ENCODE measurements at places on chromosomes 11 and 22.

DNA sequence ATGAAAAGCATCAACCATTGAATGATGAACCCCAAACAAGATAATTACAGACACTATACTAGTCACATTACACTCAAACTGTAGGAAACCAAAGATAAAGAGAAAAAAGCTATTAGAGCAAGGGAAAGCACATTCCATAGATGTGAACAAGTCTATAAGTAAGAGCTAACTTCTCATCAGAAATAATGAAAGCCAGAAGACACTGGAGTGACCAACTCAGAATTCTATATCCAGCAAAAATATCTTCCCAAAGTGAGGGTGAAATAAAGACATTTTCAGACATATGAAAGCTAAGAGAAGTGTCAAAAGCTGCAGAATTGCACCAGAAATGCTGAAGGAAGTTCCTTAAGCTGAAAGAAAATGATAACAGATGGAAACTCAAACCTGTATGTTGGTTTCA lies 17.3 kb downstream of the FCHSD2 start:
- DNase-seq, result no peak

- DNase-seq, result no peak
These were observed 36.4 kb downstream of the SWAP70 start for GRCh38 chr11:9700105-9700801.

GRCh38 chr22:45648301-45649117 lies 23.1 kb upstream of the ATXN10 start:
- DNase-seq, result no peak

- DNase-seq, result no peak
These were observed 83.1 kb downstream of the PHF21B start for GRCh38 chr22:44926491-44927415.

DNA sequence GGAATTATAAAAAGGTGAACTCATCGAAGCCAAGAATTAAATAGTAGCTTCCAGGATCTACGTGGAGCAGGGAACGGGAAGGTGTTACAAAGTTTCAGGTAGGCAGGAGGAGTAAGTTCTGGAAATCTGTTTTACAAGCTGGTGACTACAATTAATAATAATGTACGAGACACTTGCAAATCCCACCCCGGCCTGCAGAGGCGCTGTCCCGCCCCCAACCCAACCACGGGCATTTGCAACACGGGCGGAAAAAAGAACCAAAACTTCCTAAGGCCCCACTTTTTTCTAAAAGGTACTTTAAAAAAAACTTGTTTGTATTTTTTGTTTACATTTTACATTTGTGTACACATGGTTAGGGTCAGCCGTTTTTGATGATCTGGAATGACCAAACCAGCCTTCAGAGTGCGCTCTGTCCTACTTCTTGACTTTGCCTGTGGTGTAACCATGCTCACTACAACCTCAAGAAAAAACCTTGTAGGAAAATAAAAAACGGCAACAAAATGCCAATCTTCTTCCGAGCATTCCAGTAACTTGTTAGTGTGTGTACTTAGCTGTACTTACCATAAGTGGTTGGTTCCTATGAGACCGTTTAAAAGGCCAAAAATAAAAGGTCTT lies 449.6 kb upstream of the B3GAT1 start:
- DNase-seq, result no peak

GRCh38 chr11:119790476-119790875 lies 61.5 kb upstream of the NECTIN1 start:
- DNase-seq, result no peak

DNA sequence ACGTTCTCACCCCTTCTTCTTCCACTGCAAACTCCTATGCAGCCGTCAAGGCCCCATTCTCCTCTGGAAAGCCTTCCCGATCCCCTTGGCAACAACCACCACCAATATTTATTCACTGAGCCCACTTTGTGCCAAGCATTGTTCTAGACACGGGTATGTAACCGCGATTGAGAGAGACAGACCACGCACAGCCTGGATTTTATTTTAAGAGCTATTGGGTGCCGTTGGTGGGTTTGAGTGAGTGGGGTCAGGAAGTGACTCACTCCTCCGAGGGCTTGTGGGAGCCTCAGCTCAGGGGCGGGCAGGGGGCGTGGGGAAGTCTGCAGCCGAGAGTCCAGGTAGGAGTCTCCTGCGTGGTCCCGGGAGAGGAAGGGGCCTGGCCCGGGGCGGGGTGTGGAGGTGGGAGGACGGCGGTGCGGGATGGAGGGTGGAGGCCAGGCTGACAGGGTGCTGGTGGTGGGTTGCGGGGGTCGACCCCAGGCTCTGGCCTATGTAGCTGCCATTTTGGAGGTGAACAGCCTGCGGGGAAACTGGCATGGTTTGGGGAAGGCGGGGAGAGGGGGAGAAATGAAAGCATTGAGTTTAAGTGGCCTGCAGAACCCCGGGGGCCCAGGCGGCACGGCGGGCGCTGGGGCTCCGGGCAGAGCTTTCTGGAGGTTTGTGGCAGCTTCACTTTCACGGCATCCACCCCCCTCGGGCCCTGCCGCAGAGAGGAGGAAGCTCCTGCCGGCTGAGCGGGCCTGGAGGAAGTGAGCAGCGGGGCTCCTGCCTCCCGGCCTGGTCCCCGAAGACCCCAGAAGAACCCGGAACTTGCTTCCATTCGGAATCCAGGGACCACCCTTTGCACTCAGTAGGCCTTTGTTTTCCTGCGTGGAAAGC lies 547 bp downstream of the PARVG start:
- DNase-seq, result no peak

GRCh38 chr22:25704701-25705100 lies 37.3 kb upstream of the MYO18B start:
- no peak for DNase-seq

GRCh38 chr11:118180300-118180703 lies 3.9 kb upstream of the SCN2B start:
- no peak for DNase-seq

All from NCI-H2081 (cell line).